ENCODE measurements at places on chromosomes 3 and 15. TPM values are rescaled to one million over a fixed set of nuclear protein-coding genes. Genes with fewer than 3 reads are reported as not detected.

DNA sequence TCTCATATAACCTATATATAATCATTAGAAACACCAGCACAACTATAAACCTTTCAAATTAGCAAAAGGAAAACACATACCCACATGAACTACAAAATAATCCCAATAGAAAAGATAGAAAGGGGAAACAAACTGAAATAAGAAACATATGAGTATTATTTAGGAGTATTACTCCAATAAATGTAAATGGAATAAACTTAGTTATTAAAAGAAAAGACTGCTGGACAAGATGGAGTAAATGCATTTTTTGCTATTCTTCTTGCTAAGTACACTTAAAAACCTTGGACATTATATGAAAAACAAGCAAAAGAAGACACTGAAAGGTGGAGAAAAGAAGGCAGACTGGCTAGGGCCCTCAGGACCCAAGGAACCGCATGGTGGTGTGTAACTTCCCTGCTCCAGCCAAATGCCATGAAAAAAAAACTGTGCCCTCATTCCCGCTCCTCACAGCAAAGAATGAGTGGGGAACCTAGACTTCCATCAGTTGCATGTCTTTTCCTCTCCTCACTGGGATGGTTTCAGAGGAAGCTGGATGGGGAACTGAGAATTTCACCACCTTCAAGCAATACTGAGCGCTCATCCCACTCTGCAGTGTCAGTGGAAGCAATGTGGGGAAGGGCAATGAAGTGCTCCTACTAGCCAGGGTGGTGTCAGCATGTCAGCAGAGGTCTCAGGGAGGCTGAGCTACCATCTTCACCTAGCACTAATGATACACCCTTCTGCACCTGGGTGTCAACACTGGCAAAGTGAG lies 43.7 kb upstream of the ADAMTS17 start:
- peaks cover 16% of the 10 kb centered on the region for H3K36me3 ChIP-seq
- DNase-seq: no peak
- H3K4me1 ChIP-seq: no peaks in the 10 kb centered on the region

- no peak overlapping the region for H3K4me3 ChIP-seq
- H3K4me1 ChIP-seq: peaks cover 2% of the 10 kb centered on the region
- H3K27me3 ChIP-seq: no peaks in the 10 kb centered on the region
- peaks cover 7% of the 10 kb centered on the region for H3K36me3 ChIP-seq
- H3K27ac ChIP-seq: no peak overlapping the region
Measured at GRCh38 chr15:89161666-89162065, 59.7 kb downstream of the RLBP1 start.

- no peak for DNase-seq
- H3K4me3 ChIP-seq: no peak overlapping the region
- H3K36me3 ChIP-seq: no peaks in the 10 kb centered on the region
- peak overlapping the region; percentile 48 for H3K27ac ChIP-seq
- no peaks in the 10 kb centered on the region for H3K27me3 ChIP-seq
Measured at GRCh38 chr3:37787153-37787867, 74.4 kb upstream of the CTDSPL start.

- no peaks in the 10 kb centered on the region for H3K27me3 ChIP-seq
- H3K4me3 ChIP-seq: no peak overlapping the region
- no peak overlapping the region for H3K27ac ChIP-seq
Measured at GRCh38 chr3:177838766-177839350, 641.6 kb upstream of the TBL1XR1 start.

DNA sequence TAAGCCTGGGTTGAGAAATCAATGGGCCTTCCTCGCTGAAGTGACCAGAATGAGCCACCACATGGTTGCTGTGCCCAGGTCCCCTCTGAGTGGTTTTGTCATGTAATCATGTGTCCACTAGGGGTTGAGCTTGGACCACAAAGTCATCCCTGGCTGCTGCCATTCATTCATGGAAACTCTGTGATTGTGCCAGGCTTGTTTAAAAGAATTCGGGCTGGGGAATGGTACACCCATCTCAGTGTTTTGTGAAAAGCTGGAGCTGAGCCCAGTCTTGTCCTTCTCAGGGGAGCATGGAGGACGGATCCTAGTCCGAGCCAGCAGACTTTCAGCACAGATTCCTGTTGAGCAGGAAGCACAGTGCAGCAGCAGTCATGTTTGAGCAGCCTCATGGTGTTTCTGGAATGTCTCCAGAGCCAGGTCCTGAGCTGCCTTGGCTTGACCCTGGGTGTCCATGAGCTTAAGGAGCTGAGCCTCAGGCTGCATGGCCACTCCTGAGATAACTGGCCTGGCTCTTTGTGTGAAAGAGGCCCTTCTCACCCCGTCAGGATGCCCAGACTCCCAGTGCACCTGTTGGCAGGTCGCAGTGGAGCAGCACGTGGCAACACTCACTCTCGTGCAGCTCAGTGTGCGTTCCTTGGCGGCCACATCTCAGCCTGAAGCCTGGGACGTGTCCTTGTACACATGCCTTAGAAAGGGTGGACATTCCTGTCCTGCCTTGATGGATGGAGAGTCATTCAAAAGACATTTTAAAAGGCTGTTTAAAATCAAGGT lies 260.3 kb upstream of the TPM1 start:
- H3K27me3 ChIP-seq: no peaks in the 10 kb centered on the region
- DNase-seq: no peak
- H3K27ac ChIP-seq: no peak overlapping the region
- H3K4me3 ChIP-seq: no peak overlapping the region

GRCh38 chr3:133927540-133928066 lies 31.9 kb upstream of the RAB6B start:
- H3K27ac ChIP-seq: no peak overlapping the region
- H3K27me3 ChIP-seq: no peaks in the 10 kb centered on the region
- peaks cover 16% of the 10 kb centered on the region for H3K4me1 ChIP-seq
- no peak for DNase-seq
- no peaks in the 10 kb centered on the region for H3K36me3 ChIP-seq

DNA sequence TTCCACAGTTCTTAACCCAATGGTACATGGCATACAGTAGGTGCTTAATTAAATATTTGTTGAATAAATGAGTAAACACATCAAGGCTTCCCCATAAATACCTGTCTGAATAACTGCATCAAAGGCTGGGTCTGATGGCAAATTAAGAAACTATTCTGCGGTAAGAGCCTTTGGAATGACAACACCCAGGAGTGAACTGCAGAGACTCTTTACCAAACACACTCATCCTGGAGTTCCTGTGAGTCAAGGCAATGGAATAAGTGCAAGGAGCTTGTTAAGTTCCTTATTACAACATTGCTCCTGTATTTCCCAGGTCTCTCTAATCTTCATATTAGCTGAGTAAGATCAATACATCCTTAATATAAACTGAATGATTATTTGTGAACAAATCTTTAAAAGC lies 119.9 kb upstream of the STT3B start:
- no peaks in the 10 kb centered on the region for H3K36me3 ChIP-seq
- no peaks in the 10 kb centered on the region for H3K27me3 ChIP-seq
- no peaks in the 10 kb centered on the region for H3K4me1 ChIP-seq
- no peak overlapping the region for H3K27ac ChIP-seq
- DNase-seq: no peak

DNA sequence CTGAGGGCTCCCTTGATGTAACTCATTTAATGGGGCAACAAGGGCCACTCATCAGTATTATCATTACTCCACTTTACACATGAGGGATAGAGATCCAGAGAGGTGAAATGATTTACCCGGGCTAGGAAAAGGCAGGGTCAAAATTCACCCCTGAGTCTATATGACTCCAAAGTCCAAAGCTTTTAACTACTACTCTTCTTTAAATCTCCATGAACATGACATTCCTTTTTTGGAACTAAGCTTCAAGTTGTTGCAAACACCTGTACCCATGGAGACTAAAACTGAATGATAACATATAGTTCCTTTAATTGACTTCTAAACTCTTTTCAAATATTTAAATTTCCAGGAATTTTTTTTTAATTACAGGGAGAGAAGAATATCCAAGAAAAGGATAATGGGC lies 292.9 kb upstream of the GADL1 start:
- no peaks in the 10 kb centered on the region for H3K27me3 ChIP-seq
- no peak for DNase-seq
- no peak overlapping the region for H3K27ac ChIP-seq
- peaks cover 3% of the 10 kb centered on the region for H3K4me1 ChIP-seq

- H3K4me1 ChIP-seq: no peaks in the 10 kb centered on the region
- H3K27me3 ChIP-seq: peaks cover 56% of the 10 kb centered on the region
Measured at GRCh38 chr3:13792512-13793371, 87.1 kb downstream of the WNT7A start.

DNA sequence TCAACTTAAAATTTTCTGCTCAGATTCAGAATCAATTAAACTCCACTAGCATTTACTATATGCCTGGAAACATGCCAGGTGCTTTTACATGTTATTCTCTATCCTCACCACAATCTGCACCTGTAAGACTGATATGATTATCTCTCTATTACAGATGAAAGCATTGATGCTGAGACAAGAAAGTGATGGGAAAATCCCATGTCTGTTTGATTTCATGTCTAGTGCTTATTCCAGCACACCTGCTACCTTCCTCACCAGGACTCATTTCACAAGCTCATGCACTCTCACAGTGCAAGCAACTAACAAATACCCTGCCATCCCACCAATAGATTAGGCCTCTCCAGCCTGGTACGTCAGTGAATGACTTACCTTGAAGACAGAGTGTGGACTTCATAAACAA lies 25.0 kb upstream of the BCL6 start:
- H3K36me3 ChIP-seq: no peaks in the 10 kb centered on the region
- DNase-seq: no peak
- H3K27ac ChIP-seq: no peak overlapping the region
- peaks cover 36% of the 10 kb centered on the region for H3K4me1 ChIP-seq

DNA sequence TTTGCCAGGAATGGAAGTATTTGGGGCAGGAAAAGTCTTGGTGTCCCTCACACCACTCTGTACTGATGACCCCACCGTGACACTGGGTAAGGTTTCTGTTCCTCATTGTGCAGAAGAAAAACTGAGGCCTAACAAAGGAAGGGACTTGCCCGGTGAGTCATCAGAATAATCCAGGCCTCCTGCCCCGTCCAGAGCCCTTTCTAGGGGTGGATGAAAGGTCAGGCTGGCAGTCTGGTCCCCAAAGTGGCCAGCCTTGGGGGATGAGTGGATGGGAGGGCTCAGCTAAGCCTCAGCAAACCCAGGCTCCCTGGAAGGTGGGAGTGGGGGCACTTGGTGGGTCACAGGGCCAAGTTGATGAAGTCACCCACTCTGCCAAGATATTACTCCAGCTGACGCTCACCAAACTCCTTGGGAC lies 2.3 kb upstream of the DNAH1 start:
- H3K36me3 ChIP-seq: peaks cover 8% of the 10 kb centered on the region
- H3K27ac ChIP-seq: peak overlapping the region; percentile 25
- H3K27me3 ChIP-seq: no peaks in the 10 kb centered on the region

GRCh38 chr3:102207151-102207571 lies 227.7 kb upstream of the ZPLD1 start:
- H3K4me3 ChIP-seq: no peak overlapping the region
- peak overlapping the region; percentile 63 for H3K27ac ChIP-seq
- H3K4me1 ChIP-seq: peaks cover 16% of the 10 kb centered on the region
- DNase-seq: no peak

- peak overlapping the region; percentile 19 for H3K27ac ChIP-seq
- H3K36me3 ChIP-seq: no peaks in the 10 kb centered on the region
- H3K27me3 ChIP-seq: no peaks in the 10 kb centered on the region
- H3K4me3 ChIP-seq: no peak overlapping the region
- DNase-seq: no peak
- H3K4me1 ChIP-seq: peaks cover 28% of the 10 kb centered on the region
Measured at GRCh38 chr3:11529281-11529680, 114.4 kb downstream of the VGLL4 start.

DNA sequence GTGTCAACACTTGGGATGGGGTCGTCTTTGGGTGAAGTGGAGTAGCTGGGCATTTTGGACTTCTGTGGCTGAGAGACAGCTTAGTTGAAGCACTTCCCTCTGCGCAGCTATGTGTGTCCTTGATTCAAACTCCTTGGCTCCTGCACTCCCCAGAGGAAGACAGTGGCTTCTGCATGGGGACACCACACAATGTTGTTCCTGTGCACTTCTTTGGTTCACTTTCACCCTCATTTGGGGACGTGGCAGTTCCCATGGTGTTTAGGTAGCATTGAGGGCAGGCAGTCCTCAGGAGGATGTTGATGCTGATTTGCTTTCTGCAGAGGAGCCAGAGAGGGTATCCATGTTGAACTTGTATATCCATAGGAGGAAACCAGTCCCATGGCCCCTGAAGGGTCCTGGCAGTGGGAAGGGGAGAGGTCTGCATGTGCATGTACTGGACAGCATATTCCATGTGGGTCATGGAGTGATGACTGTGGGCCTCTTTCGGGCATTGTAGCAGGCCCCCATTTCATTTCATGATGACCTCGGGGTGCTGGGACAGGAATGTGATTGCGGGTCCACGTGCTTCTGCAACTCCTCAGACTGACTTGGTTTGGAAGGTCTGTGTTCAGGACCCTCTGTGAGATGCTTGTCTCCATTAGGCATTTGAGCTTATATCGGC lies 135.4 kb downstream of the SNRPN start:
- H3K4me1 ChIP-seq: no peaks in the 10 kb centered on the region
- no peak overlapping the region for H3K4me3 ChIP-seq
- no peak overlapping the region for H3K27ac ChIP-seq
- peak; percentile 15 for DNase-seq
- H3K36me3 ChIP-seq: peaks cover 97% of the 10 kb centered on the region

DNA sequence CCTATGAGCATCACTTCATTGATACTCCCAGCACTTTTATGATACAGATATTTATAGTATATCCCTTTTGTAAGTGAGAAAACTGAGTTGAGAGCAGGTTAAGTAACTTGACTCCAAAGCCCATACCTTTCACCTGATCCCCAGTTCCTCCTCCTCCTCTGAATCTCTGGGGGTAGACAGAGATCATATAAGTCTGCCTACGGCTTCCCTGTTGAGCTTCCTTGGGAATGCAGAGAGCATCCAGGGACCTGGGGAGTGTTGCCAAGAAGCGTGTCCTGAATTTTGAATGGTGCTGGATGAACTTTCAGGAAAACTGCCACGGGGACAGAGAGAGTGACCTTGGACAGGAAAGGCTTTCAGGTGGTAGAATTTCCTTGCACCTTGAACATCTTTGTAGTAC lies 268.5 kb downstream of the LRTM1 start:
- no peak for DNase-seq
- no peaks in the 10 kb centered on the region for H3K27me3 ChIP-seq
- H3K27ac ChIP-seq: no peak overlapping the region

- DNase-seq: no peak
- peaks cover 18% of the 10 kb centered on the region for H3K4me1 ChIP-seq
- H3K4me3 ChIP-seq: no peak overlapping the region
Measured at GRCh38 chr15:98690272-98690950, 42.1 kb downstream of the IGF1R start.

- no peak for DNase-seq
- no peaks in the 10 kb centered on the region for H3K36me3 ChIP-seq
- H3K4me1 ChIP-seq: no peaks in the 10 kb centered on the region
- no peaks in the 10 kb centered on the region for H3K27me3 ChIP-seq
- no peak overlapping the region for H3K27ac ChIP-seq
- H3K4me3 ChIP-seq: no peak overlapping the region
Measured at GRCh38 chr15:27046880-27047279, 75.9 kb downstream of the GABRG3 start.

- no peak for DNase-seq
- no peaks in the 10 kb centered on the region for H3K36me3 ChIP-seq
- no peak overlapping the region for H3K27ac ChIP-seq
- H3K27me3 ChIP-seq: no peaks in the 10 kb centered on the region
- H3K4me1 ChIP-seq: peaks cover 41% of the 10 kb centered on the region
Measured at GRCh38 chr3:161354554-161354953, 16.8 kb downstream of the SPTSSB start.

- H3K27me3 ChIP-seq: no peaks in the 10 kb centered on the region
- no peak overlapping the region for H3K4me3 ChIP-seq
- no peak overlapping the region for H3K27ac ChIP-seq
- peaks cover 6% of the 10 kb centered on the region for H3K4me1 ChIP-seq
- no peak for DNase-seq
Measured at GRCh38 chr3:24220859-24221657, 273.6 kb downstream of the THRB start.

PRKCI gene
- total RNA-seq: 57.1 TPM

PLA2G4D gene
- 29.6 TPM for total RNA-seq

SHC4 gene
- 1.7 TPM for total RNA-seq

LRRC2 gene
- total RNA-seq: 0.83 TPM

DUOXA2 gene
- not detected for total RNA-seq

TMC3 gene
- total RNA-seq: not detected

UCN2 gene
- 23.7 TPM for total RNA-seq

CHRFAM7A gene
- 1.7 TPM for total RNA-seq
